Prostate gland (tissue), 2 donors: ENCODE measurements at places on chromosomes 3 and 15. TPM values are rescaled to one million over a fixed set of nuclear protein-coding genes. Genes with fewer than 3 reads are reported as not detected.

PLA2G4E gene
- 0.17 TPM for total RNA-seq

KCTD6 gene
- 7.2 TPM for total RNA-seq

ADIPOQ gene
- total RNA-seq: not detected

AADAC gene
- total RNA-seq: not detected

REC114 gene
- total RNA-seq: 7.5 TPM

MYO1E gene
- 66.3 TPM for total RNA-seq
